Ascending aorta (tissue), 2 donors: ENCODE measurements at places on chromosomes 3 and 15.

- DNase-seq: no peak
Observed at GRCh38 chr3:79729096-79729495, 38.7 kb downstream of the ROBO1 start.

DNA sequence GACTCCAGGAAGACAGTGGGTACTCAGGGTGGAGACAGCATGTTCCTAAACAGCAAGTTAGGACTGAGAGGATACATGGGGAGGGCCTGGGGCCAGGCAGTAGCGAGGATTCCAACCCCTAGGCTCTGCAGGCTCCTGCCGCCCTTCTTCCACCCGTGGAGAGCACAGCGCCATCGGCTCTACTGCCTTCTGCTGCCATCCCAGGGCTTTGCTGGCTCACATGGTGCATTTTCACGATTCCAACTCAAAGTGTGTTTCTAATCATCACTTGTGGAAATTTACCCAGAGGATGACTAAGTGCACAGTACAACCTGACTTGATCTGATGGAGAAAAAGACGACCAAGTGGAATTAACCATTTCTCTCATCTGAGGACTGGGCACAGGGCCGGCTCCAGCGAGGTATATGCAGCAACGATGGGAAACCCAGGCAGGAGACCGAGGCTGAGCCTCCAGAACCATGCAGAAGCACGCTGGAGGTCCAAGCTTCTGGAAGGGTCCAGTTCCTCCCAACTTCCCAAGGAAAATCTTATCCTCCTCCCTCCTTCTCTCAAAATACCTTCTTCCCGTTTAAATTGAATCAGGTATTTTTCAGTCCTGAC is 104.6 kb downstream of the LRIG1 start:
- peak; percentile 43 for DNase-seq

GRCh38 chr3:176469694-176470205 is 727.5 kb downstream of the TBL1XR1 start:
- no peak for DNase-seq

- no peak for DNase-seq
Observed at GRCh38 chr3:139764069-139764905, 86.5 kb upstream of the NMNAT3 start.

DNA sequence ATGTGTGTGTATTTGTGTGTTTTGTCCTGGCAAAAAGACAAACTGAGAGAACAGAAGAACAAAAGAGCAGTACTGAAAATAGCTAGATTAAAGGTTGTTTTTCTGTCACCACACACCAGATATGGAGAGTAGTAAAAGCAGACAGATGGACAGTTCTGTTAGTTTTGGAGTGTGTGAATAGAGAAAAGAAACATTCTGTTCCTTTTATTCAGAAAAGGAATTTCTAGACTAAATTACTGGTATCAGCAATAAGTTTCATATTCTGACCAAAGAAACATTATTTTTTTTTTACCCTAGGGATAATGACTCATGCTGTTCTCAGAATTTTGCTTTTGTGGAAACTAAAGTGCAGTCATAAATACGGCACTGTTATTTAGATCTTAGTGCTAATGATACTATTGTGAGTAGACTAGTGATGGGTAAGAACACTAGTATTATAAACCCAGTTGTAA is 32.9 kb downstream of the PIK3CA start:
- no peak for DNase-seq

DNA sequence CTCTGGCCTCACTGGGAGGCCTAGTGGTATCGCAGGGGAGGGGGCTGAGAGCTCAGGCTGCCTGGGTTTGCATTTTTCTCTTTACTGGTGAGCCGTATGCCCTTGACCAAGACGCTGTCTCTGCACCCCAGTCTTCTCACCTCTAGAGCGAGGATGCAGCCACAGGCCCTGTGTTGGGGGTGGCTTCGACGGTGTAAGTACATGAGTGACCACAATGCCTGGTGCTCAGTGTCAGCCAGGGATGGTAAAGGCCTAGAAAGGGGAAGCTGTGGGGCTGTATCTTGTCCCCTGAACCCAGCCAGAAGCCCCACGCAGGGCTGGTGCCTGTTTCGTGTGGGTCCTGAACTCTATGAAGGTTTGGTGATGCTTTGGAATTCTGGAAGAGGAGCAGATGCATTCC is 19.8 kb downstream of the SYNM start:
- DNase-seq: peak; percentile 60

DNA sequence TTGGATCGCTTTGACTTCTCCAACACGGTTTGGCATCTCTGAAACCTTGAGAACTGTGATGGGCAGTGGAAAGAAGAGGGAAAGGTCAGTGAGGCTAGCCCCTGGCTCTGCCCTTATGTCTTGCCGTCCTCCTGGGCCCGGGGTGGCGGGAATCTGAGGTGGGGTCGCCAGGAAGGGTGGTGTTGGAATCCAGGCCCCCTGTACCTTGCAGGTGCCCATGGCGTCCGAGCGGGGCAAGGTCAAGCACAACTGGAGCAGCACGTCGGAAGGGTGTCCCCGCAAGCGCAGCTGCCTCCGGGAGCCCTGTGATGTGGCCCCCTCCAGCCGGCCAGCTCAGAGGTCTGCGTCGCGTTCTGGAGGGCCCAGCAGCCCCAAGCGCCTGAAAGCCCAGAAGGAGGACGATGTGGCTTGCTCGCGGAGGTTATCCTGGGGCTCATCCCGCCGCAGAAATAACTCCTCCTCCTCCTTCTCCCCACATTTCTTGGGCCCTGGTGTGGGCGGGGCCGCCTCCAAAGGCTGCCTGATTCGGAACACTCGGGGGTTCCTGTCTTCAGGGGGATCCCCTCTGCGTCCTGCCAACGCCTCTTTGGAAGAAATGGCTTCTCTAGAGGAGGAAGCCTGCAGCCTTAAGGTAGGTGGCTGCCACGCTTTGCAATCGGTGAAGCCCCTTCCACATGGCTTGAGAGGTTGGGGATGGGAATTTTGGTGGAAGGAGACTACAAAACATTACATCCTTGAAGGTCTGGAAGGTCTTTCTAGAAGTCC is 907 bp downstream of the TATDN2 start:
- no peak for DNase-seq

DNA sequence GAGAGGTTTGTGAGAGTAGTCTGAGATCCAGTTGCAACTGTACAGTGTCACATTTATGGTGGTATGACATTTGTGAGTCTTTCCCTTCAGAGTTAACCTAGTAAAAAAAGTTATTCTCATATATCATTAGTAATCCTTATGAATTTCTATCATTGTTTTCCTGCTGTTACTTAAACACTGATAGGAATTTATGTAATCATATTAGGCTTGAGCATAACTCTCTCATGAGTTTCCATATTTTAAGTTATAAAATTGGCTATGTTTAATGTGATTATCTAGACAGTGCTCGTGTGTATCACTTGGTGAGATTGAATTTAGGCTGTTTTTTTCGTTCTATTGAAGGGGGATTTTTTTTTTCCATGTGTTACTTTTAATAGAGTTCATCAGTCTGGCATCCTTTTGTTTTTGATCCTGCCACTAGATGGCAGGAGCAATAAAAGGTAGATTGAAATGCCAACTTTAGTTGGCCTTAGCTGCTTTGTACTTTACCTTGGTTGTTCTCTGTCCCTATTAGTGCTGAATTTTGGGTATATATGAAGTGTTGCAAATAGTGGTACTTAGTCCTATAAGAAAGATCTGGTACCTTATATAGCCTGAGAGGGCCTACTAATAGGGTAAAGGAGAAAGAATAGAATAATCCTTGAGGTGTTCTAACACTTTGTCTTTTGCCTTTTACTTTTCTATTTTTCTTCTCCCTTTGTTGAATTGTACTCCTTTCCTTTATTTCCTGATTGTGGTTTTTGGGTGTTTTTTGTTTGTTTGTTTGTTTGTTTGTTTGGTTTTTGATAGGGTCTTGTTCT is 17.9 kb downstream of the STT3B start:
- no peak for DNase-seq

- peak; percentile 85 for DNase-seq
Observed at GRCh38 chr15:90885432-90886290, 1.4 kb downstream of the FES start.

DNA sequence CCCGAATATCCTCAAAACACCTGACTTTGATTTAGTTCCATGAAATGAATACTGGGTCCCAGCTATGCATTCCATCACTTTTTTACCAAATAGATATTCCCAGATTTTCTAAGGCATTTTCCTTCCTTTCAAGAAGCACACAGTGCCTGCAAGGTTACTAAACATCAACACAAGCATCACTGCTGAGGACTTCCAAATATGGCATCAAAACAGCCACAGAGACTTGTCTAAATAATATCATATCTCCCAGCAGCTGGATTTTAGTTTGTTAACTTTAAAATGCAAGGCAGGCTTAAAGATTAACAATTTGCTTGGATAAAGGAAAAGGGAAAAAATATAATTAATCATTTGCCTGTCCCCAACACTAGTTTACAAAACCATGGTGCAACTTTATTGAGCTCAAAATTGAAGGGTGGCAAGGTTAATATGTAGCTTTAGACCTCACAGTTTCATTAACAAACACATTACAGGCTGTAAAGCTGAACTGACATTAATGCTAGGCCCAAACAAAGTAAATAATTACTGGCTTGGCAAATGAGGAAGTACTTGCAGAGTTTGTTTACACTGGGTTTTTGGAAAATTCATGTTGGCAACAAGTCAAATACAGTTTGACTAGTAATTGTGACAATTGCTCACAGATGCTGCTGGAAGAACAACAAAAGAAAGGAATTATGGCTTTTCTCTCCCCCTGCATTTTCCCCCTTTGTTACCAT is 401.7 kb upstream of the CDIN1 start:
- DNase-seq: no peak

DNA sequence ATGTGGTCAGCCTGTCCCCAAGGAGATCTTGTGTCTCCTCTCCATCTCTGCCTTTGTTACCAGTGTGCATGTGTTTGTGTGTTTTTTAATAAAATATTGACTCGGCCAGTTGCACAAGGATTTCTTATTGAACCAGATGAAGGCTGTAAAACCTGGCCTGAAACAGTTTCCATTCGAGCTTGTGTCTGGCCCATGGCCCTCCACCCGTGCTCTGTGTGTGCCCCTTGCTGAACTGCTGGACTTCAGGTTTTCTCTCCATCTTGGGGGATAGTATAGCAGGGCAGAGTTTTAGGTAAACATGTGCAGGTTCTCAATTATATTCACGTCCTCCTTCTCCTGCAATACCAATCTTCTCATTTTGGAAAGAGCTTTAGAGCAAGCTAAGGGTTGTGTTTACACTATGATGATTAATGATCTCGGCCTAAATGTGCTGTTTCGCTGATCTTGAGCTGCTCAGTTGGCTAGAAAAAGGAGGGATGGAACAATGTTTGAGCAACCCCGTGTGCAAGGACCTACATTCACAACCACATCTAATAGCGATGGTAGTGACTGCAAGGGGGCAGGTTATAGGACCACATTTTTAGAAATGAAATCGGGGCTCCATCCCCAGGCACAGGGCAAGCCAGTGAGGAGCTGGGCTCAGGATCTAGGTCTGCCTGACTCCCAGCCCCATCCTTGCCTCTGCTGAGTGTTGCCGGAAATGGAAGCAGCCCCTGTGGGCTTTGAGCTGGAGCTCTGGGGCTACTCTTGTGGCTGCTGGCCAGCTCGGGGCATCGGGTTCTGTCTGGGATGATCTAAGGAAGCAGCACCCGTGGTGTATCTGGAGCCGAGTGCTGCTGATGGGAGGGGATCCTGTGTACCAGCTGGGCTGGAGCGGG is 47.7 kb downstream of the CMTM6 start:
- DNase-seq: no peak

DNA sequence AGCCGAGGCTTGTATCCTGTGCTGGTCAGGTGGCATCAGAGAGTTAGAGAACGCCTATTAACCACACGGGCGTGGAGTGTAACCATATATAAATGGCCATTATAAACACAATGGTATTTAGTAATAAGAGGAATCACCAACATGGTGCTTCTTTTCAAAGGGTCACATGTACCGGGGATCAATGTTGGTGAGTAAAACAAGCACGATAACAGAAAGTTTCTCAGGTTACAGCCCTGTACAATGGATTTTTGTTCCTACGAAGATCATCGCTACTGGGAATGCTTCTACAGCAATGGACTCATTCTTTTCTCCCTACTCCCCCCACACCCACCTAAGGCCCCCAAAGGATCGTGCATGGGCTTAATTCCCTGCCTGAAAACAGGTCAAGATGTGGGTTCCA is 42.5 kb downstream of the MEIS2 start:
- no peak for DNase-seq

DNA sequence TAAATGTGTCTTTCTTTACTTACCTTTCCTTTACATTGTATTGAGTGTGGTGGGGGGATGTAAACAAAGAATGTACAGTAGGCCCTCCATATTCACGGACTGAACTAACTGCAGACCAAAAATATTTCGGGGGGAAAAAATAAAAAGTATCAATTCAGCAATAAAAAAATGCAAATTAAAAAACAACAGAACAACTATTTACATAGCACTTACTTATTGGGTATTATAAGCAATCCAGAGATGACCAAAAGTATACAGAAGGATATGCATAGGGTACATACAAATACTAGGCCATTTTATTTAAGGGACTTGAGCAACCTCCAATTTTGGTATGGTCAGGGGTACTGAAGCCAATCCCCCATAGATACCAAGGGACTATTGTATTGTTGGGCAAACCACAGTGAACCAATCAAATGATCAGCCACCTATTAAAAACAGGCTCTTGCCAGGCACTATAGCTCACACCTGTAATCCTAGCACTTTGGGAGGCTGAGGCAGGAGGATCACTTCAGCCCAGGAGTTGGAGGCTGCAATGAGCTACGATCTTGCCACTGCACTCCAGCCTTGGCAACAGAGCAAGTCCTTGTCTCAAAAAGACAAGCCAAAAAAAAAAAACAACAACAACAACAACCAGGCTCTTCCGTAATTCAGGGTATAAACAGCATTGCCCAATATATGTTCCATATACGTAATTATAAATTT is 1.8 kb downstream of the VPS13C start:
- DNase-seq: no peak

GRCh38 chr15:99169769-99170311 is 65.0 kb downstream of the SYNM start:
- DNase-seq: peak; percentile 77

DNA sequence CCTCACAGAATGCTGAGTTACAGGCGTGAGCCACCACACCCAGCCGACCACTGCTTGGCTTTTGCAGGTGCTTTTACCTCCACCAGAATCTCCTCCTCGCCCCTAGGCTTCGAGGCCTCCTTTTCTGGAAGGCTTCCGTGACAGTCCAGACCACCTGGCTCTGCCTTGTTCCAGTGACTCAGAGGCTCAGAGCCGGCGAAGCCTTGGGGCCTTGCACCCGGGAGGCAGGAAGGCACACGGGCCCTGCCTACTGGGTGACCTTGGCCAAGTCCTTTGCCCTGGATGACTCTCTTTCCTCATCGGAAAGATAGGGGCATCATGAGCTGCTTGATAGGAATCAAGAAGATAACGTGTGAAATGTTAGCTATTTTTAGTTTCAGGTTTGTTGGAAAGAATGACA is 31.3 kb upstream of the FURIN start:
- DNase-seq: no peak

- DNase-seq: no peak
Observed at GRCh38 chr3:142022381-142022780, 127.0 kb downstream of the TFDP2 start.

DNA sequence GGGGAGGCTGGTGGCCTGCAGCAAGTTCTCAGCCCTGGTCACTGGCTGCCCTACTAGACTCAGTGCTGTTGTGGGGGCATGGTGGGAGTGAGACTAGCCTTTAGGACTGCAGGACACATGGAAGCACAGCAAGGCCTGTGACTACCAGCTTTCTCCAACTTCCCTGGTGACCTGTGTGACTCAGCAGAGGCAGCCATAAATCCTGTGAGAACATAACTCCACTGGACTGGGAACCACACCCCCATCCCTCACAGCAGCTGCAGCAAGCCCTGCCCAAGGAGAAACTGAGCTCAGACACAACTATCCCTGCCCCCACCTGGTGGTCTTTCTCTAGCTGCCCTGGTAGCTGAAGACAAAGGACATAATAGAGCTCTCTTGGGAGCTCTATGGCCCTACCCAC is 111.3 kb downstream of the DCLK3 start:
- DNase-seq: no peak

GRCh38 chr3:39808467-39809180 is 785 bp upstream of the MYRIP start:
- DNase-seq: no peak
